ENCODE measurements at places on chromosomes 11 and 22.

DNA sequence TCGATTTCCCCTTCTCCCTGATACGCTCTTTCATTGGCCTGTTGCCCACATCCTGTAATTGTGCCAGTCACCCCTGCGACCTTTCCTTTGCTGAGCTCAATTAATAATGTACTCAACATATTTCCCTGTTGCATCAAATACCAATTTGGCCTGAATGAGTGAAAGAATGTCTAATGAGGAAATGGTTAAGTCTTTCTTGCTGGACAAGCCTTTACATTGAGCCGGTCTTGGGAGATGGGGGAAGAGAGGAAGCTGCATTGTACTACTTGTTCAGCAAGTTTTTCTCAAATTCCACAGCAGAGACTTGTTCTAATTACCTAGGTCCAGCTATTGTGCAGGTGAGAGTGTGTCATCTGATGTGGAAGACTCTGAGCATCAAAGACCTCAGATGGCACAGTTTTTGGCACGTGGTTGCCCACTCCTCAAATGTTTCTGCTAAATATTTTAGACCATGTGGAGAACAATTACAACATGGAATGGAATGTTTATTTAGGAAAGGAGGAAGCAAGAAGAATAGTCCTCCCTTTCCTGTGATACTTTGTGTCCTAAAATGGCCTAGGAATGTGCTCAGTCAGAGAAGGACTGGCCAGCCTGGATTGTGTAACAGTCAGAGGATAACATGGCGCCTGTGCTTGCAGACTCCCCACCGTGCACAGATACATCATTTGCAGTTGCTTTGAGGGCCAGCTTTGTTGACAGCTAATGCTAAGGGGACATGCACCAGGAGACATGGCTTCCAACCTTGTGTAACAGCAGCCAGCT, 129.5 kb upstream of the E2F8 start:
- no peak for DNase-seq

- DNase-seq = no peak
These were observed 96.7 kb downstream of the LARGE1 start for GRCh38 chr22:33823552-33823951.

- DNase-seq = no peak
These were observed 61.3 kb upstream of the CLNS1A start for GRCh38 chr11:77698896-77699295.

- no peak for DNase-seq
These were observed 34.6 kb downstream of the IFT27 start for GRCh38 chr22:36741204-36741793.

- DNase-seq = no peak
These were observed 11.9 kb upstream of the CERK start for GRCh38 chr22:46749682-46750529.

GRCh38 chr22:22085702-22086500, 103.3 kb upstream of the TOP3B start:
- no peak for DNase-seq

DNA sequence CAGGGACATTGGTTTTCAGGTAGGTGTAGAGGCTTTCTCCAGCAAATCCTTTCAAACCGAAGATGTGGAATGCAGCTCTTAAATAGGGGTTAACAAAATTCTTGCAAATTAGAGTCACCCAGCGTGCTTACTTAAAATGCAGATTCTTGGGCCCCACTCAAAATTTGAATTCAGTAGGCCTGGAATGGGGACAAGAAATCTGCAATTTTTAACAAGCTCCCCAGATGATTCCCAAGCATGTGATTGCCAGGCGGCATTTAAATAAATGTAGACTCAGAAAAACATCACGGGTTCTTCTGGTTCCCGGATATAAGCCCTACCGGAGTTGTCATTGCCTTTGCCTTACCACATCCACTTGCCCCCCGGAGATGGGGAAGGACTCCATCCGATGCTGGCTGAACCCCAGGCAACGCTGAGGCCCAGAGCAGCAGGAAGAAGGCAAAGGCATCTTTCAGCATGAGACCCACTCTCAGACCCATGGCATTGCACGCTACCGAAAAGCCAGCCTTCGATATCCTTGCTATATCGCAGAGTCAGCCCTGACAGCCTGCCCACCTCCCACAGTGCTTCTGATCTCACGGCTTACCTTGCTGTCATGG, 134.2 kb downstream of the DSCAML1 start:
- no peak for DNase-seq

DNA sequence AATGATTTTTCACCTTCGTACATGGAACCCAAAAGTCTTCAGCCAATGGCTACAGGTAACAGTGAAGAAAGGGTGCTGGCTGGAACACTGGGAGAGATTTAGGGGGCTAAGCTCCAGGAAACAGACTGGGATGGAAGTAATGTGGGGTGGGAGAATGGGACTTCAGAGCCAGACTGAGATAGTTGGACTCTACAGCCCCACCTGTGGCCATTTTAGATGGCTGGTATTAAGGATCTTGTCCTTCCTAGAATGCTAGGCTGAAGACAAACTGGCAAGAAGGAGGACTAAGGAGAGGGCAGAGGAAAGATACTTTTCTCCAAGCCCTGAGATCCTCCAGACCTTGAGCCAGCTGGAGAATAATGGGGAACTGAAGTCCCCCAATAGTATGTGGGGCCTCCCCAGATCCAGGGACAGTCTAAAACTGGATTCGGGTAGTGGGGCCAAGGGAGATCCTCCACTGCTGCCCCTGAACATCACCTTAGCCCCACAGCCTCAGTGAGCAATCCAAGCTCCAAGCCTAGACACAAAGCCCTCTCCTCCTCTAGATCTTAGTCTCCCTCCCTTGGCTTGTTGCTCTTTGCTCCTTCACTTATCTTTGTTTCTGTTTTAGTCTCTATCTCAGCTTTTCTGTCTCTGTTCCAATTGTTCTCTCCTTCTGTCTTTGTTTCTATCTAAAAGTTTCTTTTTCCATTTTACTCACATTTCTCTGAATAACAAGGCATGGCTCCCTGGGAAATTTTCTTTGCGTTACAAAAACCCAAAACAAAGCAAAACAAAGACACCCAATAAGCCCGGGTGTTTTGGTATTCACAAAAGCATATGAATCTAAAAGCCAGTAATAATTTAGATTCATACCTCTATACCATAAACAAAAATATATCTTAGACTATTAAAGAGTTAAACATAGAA, 16.2 kb upstream of the RRAS2 start:
- no peak for DNase-seq

DNA sequence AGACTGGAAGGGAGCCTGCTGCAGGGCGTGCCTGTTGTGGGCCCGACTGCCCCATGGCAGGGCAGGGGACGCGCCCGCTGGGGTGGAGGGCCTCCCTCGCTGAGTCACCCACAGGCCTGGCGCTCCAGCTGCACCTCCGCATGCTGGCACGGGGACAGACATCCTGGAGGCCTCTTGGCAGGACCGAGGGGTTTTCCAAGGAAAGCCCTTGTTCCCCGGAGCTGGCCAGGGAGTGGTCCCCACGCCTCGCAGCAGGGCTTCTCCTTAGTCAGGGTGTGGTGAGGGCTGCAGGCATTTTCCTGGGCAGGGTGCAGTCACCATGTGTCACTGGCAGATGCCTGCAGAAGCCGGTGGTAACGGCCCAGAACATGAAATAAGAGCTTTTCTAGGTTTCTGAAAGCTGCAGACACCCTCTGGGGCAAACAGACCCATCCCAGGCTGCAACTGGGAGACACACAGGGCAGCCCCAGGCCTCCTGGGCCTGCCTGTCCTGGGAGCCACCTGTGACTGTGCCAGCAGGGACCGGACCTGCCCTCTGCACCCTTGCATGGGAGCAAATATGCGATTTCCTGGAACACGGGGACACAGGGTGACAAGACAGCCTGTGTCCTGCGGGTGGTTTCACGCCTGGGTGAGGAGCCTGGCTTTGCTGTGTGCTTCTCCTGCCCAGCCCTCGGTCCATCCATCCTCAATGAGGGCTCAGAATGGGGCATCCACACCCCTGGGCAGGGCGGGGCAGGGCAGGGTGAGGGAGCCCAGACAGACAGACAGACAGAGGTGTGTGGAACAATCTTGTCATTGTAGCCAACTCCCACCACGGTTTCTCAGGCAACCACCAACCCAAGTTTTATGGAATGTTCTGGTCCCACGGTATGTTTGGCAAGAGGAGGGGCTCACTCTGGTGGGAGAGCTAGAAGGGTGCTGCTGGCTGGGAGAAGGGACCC, 43.2 kb upstream of the FADD start:
- DNase-seq = no peak
